Stimulated activated CD8-positive, alpha-beta memory T cell treated with anti-CD3 and anti-CD28 coated beads, Interleukin-7, amount 100 ng/mL, for 1 hour (primary cell): ENCODE measurements at places on chromosomes 2 and 18.

- DNase-seq = no peak
Observed at GRCh38 chr2:222423632-222424275, 589 bp upstream of the SGPP2 start.

- no peak for DNase-seq
Observed at GRCh38 chr2:174781996-174782395, 17.7 kb upstream of the CHRNA1 start.

DNA sequence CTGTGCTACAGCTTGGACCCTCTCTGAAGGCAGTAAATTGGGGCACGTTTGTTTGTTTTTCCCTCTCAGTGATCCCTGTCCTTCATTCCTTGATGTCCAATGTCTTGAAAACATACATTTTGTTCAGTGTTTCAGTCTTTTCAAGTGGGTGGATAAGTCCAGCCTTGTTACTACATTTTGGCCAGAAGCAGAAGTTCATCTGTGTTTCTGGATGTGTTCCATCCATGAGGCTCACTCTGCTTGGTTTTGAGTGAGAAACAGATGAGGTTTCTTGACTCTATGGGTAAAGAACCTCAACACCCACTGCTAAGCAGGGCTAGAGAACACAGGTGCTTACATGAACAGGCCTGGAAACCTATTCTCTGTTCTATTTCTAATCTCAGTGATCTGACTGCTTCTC, 74.5 kb upstream of the RFX8 start:
- DNase-seq = no peak

DNA sequence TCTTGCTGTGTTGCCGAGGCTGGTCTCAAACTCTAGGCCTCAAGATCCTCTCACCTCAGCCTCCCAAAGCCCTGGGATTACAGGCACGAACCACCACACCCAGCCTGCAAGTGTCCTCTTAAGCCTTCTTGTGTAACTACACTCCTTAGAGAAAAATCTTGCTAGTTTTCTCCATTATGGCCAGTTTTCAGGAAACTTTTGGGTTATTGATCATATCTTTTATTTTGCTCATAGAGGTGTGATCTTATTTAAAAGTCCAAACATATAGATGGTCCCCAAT, 2.4 kb downstream of the SOCS6 start:
- no peak for DNase-seq

DNA sequence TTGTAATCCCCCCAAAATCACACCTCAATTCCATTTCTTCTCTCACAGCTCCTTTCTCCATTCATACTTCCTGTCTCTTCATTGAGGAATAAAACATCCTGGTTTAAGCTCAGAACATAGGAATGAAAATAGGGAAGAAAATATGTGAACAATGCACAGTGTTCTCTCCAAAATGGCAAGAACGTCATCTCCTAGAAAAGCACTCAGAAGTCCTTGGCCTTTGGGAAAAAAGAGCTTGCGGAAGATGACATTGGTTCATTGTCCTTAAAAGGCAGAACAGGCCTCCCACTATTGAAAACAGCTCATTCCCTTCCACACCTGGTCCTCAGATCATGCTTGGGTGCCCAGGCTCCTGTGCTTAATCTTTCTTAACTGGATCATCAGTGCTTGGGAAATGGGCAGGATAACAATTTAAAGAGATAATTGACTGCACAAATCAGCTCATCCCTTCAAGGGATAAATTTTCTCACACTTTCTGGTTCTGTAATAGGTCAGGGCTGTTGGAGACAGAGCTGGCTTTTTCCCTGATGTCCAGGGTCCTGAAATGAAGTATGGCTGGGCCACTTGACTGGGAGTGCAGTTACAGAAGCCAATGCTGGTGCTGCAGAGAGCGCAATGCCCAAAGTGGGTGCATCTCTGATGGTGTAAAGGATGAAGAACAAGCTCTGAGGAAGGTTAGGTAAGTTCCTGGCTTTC, 69.2 kb downstream of the MARCHF4 start:
- no peak for DNase-seq

GRCh38 chr2:217858519-217859491, 144.0 kb downstream of the TNS1 start:
- DNase-seq = no peak

DNA sequence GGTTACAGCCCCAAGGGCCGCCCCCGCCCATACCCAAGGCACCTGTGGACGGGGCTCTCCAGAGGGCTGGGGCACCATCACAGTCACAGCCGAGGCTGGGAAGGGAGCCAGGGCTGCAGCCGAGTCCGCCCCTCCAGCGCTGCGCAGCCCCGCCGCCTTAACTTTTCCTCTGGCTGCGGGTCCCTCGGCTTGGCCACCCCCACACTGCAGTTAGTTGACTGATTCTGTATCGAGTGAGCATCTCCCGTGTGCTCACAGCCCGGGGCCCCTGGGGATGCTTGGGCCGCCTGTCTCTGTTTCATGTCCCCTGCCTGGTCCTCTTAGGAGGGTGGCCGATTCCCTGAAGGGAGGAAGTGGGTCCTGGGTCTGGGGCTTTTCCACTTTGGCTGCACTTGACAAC, 33.7 kb downstream of the EMILIN2 start:
- no peak for DNase-seq

- DNase-seq = no peak
Observed at GRCh38 chr18:23994361-23994902, 20.1 kb upstream of the TTC39C start.

GRCh38 chr18:459814-460593, 40.5 kb downstream of the COLEC12 start:
- no peak for DNase-seq

DNA sequence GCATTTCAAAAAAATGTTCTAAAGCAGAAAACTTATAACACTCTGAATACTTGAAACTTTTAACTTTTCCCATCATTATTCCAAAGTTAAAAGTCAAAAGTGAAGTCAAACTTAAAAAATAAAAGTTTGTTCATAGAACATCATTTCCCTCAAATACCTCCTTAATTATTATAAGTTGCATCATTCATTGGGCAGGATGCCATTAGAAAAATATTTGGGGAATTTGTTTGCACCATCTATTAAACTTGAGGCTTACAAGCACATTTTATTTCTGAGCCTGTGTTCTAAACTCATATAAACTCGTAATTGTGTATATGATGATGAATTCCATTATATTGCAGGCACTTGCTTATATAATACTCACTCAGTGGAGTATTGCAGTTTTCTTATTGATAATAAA, 588.0 kb upstream of the NRXN1 start:
- DNase-seq = no peak

DNA sequence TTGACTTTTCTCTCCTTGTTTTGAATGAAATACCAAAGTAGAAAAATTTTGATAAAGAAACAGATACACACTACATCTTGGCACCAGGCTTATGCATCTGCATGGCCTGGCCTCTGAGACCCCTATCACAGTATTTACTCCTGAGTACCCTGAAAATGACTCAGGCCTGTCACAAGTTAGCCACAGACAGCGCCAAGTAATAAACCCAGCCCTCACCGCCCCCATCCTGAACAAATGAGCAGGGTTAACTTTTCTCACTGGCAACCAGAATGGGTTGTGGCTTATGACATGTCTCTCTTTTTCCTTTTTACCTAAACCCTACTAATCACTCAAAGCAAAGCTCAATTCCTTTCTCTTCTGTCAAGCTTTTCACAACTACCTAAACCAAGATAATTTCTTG, 35.3 kb downstream of the SPRED2 start:
- DNase-seq = no peak

GRCh38 chr18:2883076-2883735, 36.4 kb downstream of the EMILIN2 start:
- no peak for DNase-seq

DNA sequence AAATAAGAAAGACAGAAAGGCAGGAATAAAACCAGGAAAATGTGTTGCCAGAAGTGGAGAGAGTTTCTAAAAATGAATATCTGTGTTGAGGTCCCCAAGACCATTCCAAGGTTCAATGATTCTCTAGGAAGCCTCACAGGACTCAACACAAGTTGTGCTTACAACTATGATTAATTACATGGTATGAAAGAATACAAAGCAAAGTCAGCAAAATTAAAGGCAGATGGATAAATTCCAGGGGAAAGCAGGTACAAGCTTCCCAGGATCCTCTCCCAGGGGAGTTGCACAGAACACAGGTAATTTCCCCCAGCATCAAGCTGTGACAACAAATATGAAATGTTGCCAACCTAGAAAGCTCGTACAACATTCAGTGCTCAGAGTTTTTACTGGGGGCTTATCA, 154.4 kb upstream of the HNMT start:
- DNase-seq = no peak

GRCh38 chr2:95306336-95306895, 9.3 kb downstream of the KCNIP3 start:
- no peak for DNase-seq

- no peak for DNase-seq
Observed at GRCh38 chr18:8299054-8299980, 309.9 kb upstream of the RAB12 start.

GRCh38 chr18:34458410-34458977, 233.8 kb upstream of the NOL4 start:
- DNase-seq = no peak

- no peak for DNase-seq
Observed at GRCh38 chr18:73646772-73647171, 500.9 kb downstream of the FBXO15 start.

- DNase-seq = no peak
Observed at GRCh38 chr18:64091526-64091925, 57.4 kb downstream of the LINC00305 start.

DNA sequence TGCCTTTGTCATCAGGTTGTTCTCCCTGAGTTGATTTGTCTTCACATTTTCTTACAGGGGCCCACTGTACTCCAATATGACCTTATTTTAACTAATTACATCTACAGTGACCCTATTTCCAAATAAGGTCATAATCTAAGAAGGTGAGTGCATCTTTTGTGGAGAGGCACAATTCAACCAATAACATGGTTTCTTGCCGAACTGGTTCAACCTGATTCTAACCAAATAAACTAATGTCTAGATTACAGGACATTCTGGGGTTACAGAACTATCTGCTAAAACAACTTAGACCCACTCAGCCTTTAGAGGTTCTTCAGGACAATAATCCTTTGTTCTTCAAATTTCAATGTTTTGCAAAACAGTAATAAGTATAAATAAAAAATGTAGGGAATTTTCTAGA, 496.5 kb upstream of the SOX11 start:
- no peak for DNase-seq

DNA sequence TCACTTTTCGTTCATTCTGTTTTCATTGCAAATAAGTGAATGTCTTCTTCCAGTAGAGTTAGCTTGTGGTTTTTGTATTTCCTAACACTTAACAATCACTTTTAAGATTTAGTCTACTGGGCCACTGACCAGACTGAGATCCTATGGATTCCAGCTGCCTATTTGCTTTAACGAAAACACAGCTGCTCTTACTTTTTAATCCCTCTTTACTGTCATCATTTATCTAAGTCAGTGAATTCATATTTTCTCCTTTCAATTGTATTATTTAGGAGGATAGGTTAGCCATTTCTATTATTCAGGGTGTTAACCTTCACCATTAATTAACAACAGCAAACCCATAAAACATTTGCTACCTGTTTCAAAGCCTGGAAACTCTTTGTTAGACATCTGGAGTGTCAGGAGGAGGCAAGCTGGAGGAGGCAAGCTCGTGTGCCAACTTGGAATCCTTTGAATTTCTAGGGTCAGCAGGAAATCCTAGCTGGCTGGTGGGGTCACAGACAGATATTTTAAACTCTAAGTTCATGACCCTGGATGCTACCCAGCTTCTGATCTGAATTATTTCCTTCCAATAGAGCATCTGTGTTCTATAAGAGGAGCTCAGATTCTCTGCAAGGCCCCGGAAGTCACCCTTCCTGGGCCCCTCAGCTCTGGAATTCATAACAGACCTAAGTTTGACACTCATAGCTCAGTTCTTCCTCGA, 385.3 kb downstream of the RBM43 start:
- no peak for DNase-seq

- DNase-seq = no peak
Observed at GRCh38 chr2:9686061-9686460, 55.3 kb upstream of the YWHAQ start.

DNA sequence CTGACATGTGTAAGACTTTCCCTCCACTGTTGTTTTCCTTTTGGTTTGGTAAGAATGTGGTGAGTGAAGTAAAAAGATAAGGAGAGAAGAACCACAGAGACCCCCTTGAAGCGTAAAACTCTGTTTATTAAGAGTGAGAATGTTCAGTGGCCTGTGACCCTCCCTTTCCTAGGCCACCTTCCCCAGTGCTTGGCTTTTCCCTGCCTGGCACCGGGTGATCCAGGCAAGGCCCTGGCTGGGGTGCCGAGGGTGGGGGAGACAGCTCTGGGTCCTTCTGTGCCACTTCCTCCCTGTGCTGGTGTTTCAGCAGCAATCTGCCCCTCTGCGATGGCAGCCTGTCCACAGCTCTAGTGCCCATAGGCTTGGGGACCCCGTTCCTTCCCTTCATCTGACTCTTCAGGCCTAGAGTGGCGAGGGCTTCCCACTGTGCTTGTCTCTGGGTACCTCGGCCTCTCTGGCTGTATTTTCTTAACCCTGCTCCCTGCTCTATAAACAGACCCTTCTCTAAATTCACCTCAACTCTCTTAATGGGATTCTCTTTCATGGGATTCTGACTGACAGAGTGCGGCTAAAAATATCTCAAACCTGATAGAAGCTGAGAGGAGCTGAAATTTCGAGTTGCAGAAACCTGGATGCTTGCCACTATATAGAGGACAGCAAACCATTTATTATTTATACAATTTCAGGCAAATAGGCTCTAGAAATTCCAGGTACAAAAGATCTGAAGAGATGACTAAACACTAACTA, 461.0 kb downstream of the DLGAP1 start:
- DNase-seq = no peak

DNA sequence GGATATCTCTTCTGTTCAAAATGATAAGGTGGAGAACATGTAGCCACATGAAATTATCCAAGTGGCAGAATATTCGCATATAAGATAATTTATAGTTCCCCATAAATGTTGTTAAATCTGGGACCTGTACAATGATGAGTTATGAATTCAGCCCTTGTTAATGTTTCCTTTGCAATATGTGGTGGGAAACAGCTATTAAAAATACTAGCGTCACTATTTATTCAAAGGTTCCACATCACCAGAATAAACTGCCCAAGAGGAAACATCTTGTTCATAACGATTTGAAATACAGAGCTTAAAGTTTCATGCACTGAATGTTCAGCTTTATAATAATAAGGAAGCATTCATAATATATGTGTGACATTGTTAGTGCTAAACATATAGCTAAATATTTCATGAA, 223.9 kb upstream of the TCF4 start:
- DNase-seq = no peak

- no peak for DNase-seq
Observed at GRCh38 chr2:160696087-160696452, 202.5 kb upstream of the RBMS1 start.

- no peak for DNase-seq
Observed at GRCh38 chr18:78362198-78362597, 617.4 kb upstream of the SALL3 start.

DNA sequence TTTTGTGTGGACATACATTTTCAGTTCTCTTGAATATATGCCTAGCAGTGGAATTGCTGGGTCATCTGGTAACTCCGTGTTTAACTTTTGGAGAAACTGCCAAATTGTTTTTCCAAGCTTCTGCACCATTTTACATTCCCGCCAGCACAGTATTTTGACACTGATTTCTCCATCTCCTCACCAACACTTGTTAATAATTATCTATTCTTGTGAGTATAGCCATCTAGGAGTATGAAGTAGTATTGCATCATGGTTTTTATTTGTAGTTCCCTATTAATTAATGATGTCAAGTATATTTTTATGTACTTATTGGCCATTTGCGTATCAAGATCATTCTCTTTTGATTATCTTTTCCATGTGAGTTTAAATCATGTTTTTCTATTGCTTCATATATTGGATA, 17.9 kb upstream of the AOX1 start:
- DNase-seq = no peak

GRCh38 chr2:19806591-19806990, 95.2 kb downstream of the TTC32 start:
- no peak for DNase-seq
